ENCODE measurements at places on chromosomes 6 and 20.

GRCh38 chr6:17842014-17842776, 135.5 kb upstream of the NUP153 start:
- no peak for DNase-seq

GRCh38 chr6:13285705-13286104, 42.6 kb downstream of the TBC1D7 start:
- DNase-seq = no peak

GRCh38 chr6:42251911-42252637, 34.4 kb upstream of the MRPS10 start:
- no peak for DNase-seq

DNA sequence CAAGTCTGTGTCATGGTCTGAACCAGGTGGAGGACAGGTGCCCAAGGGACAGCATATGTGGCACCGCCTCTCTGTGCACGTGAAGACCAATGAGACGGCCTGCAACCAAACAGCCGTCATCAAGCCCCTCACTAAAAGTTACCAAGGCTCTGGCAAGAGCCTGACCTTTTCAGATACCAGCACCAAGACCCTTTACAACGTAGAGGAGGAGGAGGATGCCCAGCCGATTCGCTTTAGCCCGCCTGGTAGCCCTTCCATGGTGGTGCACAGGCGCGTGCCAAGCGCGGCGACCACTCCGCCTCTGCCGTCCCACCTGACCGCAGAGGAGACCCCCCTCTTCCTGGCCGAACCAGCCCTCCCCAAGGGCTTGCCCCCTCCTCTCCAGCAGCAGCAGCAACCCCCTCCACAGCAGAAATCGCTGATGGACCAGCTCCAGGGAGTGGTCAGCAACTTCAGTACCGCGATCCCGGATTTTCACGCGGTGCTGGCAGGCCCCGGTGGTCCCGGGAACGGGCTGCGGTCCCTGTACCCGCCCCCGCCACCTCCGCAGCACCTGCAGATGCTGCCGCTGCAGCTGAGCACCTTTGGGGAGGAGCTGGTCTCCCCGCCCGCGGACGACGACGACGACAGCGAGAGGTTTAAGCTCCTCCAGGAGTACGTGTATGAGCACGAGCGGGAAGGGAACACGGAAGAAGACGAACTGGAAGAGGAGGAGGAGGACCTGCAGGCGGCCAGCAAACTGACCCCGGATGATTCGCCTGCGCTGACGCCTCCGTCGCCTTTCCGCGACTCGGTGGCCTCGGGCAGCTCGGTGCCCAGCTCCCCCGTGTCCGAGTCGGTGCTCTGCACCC, 109.5 kb upstream of the RAB32 start:
- DNase-seq = no peak
